ENCODE measurements at places on chromosomes 7 and 10. TPM values are rescaled to one million over a fixed set of nuclear protein-coding genes. Genes with fewer than 3 reads are reported as not detected.

Gene FEZF1
- total RNA-seq, result not detected

- no peak overlapping the region for H3K27ac ChIP-seq
- H3K36me3 ChIP-seq, result no peaks in the 10 kb centered on the region
- no peak for DNase-seq
- no peaks in the 10 kb centered on the region for H3K4me1 ChIP-seq
Measured at GRCh38 chr7:158374146-158374545, 213.5 kb downstream of the PTPRN2 start.

- no peak overlapping the region for H3K27ac ChIP-seq
- no peaks in the 10 kb centered on the region for H3K27me3 ChIP-seq
- DNase-seq, result no peak
- H3K4me1 ChIP-seq, result no peaks in the 10 kb centered on the region
- H3K36me3 ChIP-seq, result no peaks in the 10 kb centered on the region
Measured at GRCh38 chr10:116141246-116141645, 131.8 kb downstream of the GFRA1 start.

DNA sequence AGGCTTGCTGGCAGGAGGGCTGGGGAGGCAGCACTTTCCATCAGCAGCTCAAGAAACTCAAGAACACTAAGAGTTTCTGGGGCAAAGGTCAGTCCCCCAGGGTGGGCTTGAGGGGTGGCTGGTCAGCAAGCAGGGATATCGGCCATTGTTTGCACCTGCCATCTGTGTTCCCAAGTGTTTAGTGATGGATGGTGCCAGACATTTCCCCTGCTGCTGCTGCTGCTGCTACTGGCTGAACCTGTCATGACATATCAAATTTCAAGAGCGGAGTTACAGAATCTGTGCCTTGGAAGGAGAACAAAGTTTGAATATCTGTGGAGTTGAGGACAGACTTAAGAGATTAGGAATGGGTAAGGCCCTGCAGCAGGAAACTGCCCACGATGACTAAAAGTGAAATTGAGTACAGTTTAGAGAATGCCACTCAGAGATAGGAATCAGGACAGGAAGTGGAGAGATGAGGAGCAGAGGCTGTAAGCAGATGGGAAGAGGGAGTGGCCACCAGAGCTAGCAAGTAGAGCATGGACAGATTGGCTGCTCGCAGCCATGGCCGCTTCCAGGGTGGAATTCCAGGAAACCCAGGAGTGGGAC, 39.2 kb upstream of the PPP1R3C start:
- no peaks in the 10 kb centered on the region for H3K27me3 ChIP-seq
- H3K36me3 ChIP-seq, result no peaks in the 10 kb centered on the region
- H3K27ac ChIP-seq, result no peak overlapping the region
- no peaks in the 10 kb centered on the region for H3K4me1 ChIP-seq

GRCh38 chr10:47183704-47184041, 116.3 kb upstream of the GDF10 start:
- H3K4me3 ChIP-seq, result no peak overlapping the region
- H3K27me3 ChIP-seq, result no peaks in the 10 kb centered on the region

DNA sequence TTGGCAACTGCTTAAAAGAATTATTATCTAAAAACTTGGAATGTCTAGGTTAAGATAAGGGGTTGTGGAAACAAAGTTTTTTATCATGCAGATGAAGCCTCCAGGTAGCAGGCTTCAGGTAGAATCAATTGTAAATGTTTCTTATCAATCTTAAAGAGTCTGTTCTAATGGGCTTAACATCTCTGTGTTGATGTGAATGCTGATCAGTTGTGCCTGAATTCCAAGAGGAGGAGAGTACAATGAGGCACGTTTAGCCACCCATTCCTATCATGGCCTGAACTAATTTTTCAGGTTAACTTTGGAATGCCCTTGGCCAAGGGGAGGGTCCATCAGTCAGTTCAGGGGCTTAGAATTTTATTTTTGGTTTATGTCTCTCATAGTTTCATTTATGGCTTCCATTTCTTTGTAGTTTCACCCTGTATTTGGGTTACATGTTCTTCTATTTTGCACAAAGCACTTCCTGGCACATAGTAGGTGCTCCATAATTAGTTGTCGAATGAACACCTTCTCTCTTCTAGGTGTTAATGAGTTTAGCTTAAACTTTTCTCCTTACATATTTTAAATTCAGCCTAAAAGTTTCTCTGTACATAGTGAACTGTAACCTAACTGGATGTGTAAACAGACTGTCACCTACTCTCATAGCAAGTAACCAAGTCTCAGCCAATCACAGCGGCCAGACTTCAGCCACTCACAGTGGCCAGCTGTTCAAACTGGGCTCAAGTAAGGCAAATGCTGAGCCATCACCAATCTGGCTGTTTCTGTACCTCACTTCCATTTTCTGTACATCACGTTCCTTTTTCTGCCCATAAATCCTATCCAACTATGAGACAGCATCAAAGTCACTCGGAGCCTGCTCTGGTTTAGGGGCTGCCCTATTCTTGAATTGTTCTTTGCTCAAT, 34.7 kb downstream of the ALOX5 start:
- no peak overlapping the region for H3K4me3 ChIP-seq
- H3K27me3 ChIP-seq, result no peaks in the 10 kb centered on the region
- no peak overlapping the region for H3K27ac ChIP-seq

DNA sequence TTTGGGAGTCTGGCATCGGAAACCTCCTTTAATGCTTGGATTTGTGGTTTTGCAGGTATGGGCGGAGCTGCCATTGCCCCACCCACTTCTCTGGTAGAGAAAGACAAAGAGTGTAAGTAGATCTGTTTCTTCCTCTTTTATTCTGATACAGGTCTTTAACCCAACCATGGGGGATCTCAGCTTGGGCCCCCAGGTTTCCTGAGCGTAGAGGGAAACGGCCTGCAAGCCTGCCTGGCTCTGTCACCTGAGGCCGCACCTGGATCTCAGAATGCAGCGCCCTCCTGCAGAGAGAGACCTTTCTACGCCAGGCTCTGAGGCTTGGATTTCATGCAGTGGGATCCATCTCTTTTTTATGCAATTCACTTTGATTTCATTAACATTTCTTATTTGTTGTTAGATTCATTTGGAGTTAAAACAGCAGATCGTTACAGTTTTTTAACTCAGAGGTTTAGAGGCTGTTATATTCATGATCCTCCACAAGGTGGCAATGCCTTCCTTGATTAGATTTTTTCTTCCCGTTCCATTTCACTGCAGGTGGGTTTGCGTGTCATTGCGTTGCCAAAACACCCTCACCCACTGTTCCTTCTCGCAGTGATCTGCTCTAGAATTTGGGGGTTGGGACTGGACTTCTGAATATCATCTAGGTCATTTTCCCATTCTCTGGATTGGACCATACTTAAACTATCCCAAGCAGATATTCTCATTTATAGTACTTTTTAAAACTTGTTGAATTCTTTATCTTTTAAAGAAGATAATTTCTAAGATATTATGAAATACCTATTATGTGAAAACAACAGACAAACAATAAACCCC, 20.0 kb downstream of the RBM17 start:
- no peak overlapping the region for H3K27ac ChIP-seq
- peaks cover 100% of the 10 kb centered on the region for H3K36me3 ChIP-seq
- no peak for DNase-seq
- no peak overlapping the region for H3K4me3 ChIP-seq
- H3K4me1 ChIP-seq, result peaks cover 13% of the 10 kb centered on the region

- no peaks in the 10 kb centered on the region for H3K4me1 ChIP-seq
- no peak overlapping the region for H3K27ac ChIP-seq
- H3K36me3 ChIP-seq, result no peaks in the 10 kb centered on the region
- no peak for DNase-seq
Measured at GRCh38 chr10:121732656-121733445, 134.6 kb upstream of the FGFR2 start.

GRCh38 chr7:150412518-150413488, 33.7 kb downstream of the ZNF775 start:
- no peak for DNase-seq
- no peaks in the 10 kb centered on the region for H3K27me3 ChIP-seq
- no peak overlapping the region for H3K27ac ChIP-seq
- H3K4me3 ChIP-seq, result no peak overlapping the region
- peaks cover 3% of the 10 kb centered on the region for H3K4me1 ChIP-seq

Gene PROSER2
- 13.1 TPM for total RNA-seq

DNA sequence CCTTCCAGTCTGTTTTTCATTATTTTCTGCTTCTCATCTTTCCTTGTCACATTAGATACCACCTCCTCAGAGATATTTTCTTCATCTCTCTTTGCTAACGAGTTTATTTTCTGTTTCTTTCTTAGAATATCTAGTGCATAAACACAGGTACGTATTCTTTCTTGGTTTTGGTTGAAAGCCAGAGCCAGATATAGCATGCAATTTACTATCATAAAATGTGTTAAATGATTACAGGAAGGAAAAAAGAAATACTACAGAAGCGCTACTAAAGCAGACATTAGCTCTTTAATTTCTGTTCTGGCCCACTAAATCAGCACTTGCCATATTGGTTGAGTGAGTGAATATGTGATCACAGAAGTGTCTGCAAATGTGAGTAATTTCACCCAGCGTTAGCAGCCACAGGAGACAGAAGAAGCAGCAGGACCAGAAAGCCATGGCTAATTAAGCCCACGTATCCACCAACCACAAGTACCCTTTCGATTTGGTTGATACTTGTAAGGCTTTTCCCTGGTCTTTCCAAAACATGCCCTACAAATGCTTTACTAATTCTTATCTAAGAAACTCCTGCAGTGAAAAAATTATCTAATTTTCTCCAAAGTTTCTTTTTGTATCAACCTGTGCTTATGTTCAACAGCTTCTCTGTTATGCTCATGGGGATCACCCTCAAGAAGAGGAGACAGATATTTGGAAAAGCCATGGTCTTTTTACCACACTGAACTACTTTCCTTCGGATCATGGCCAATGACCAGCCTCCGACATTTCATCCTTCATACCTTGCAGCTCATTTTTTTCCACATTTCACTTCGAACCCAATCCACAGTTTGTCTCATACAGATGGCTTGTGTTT, 23.1 kb upstream of the MACC1 start:
- H3K4me1 ChIP-seq, result peaks cover 16% of the 10 kb centered on the region
- H3K27me3 ChIP-seq, result no peaks in the 10 kb centered on the region
- H3K4me3 ChIP-seq, result no peak overlapping the region
- H3K27ac ChIP-seq, result no peak overlapping the region

GRCh38 chr10:17784688-17785087, 24.5 kb upstream of the MRC1 start:
- H3K27ac ChIP-seq, result no peak overlapping the region
- no peak overlapping the region for H3K4me3 ChIP-seq
- no peaks in the 10 kb centered on the region for H3K36me3 ChIP-seq
- no peaks in the 10 kb centered on the region for H3K27me3 ChIP-seq
- no peaks in the 10 kb centered on the region for H3K4me1 ChIP-seq

GRCh38 chr10:30121401-30121800, 62.0 kb upstream of the JCAD start:
- H3K4me3 ChIP-seq, result no peak overlapping the region
- no peak overlapping the region for H3K27ac ChIP-seq
- no peaks in the 10 kb centered on the region for H3K36me3 ChIP-seq
- no peak for DNase-seq

Gene ANLN
- total RNA-seq, result 67.9 TPM

All from esophagus squamous epithelium (tissue), 5 donors.